GM18507 (cell line): ENCODE measurements at places on chromosomes 7 and 10.

- peak; percentile 30 for DNase-seq
Measured at GRCh38 chr10:127612-128432, 7.4 kb upstream of the ZMYND11 start.

GRCh38 chr7:22563032-22563501 lies 63.1 kb upstream of the STEAP1B start:
- no peak for DNase-seq

GRCh38 chr7:116226664-116227063 lies 16.3 kb downstream of the TES start:
- no peak for DNase-seq

DNA sequence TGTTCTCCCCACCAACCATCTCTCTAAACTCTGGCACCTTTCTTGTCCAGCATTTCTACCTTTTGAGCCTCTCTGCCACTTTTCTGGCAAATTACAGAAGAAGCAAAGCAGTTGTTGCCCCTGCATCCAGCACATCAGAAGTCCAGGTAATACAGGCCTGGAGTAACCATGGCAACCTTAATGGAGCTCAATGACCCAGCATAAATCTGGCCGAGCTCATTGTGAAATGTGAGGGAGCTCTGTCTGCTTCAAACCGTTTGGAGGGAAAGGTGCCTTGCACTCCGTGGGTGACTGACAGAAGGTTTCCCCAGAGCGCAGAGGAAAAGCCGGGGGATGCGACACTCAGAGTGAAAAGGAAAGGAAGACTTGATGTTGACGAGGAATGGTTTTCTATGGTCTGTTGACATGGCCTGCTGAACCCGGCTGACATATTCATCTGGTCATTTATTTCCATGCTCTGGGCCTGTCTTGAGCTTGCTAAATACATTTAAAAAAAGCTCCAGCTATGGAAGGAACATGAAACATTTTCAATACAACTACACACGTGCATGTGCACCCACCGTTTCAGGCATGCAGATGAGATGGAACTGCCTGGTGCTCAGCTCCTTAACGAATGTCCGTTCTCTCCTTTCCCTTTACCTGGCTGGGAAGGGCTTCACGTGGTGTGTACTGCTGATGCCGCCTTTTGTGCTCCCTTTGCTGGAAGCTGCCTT lies 74.9 kb downstream of the ADRA2A start:
- DNase-seq: no peak

- DNase-seq: peak; percentile 8
Measured at GRCh38 chr7:28509251-28510025, 97.1 kb downstream of the CREB5 start.

DNA sequence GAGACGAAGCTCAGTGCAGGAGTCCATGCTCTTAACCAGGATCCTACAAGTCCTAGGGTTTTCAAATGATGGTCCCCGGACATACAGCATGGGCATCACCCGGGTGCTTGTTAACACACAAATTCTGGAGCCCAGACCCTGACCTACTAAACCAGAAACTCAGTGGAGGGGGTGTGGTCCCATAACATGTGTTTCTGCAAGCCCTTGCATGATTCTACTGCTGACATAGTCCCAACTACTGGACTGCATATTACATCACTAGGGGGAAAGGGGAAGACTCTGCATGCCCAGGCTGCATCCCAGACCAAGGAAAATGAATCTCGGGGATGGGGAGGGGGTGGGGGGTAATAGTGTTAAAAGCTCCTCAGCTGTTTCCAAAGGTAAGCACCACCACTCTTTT lies 40.3 kb downstream of the GRB10 start:
- no peak for DNase-seq

DNA sequence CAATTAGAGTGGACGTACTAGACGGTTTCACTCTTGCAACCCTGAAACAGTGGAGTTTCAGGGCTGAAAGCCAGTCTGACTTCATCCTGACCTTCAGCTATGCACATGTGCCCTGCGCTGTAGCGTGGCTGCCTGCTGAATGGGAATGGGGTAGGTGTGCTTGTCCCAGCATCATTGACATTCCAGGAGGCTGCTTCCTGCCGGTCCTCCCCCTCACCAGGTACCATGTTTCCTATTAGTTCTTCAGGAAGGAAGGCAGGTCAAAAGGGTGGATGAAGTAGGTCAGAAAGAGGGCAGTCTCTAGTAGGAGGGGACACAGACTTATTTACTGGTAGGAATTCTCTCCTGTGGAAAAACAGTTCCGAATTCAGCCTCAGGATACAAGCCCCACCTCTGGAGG lies 551.8 kb upstream of the GALNT17 start:
- no peak for DNase-seq

DNA sequence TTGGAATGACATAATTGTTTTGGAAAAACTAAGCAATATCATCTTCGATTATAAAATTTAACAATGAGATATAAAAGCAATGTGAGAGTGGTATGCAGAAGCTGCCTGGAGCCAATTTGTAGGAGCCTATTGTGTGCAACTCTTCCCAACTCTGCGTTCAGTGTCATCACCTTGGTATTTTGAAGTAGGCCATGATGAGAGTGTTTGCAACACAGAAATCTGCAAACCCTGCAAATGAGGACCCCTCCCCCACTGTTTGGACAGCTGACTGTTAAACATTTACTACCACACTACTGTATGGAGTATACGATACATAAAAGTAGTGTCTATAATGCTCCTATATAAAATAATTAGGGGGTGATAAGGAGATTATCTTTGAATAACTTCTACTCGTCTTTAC lies 531.3 kb downstream of the ATRNL1 start:
- DNase-seq: no peak

GRCh38 chr7:85014936-85015660 lies 171.8 kb downstream of the SEMA3D start:
- DNase-seq: no peak

DNA sequence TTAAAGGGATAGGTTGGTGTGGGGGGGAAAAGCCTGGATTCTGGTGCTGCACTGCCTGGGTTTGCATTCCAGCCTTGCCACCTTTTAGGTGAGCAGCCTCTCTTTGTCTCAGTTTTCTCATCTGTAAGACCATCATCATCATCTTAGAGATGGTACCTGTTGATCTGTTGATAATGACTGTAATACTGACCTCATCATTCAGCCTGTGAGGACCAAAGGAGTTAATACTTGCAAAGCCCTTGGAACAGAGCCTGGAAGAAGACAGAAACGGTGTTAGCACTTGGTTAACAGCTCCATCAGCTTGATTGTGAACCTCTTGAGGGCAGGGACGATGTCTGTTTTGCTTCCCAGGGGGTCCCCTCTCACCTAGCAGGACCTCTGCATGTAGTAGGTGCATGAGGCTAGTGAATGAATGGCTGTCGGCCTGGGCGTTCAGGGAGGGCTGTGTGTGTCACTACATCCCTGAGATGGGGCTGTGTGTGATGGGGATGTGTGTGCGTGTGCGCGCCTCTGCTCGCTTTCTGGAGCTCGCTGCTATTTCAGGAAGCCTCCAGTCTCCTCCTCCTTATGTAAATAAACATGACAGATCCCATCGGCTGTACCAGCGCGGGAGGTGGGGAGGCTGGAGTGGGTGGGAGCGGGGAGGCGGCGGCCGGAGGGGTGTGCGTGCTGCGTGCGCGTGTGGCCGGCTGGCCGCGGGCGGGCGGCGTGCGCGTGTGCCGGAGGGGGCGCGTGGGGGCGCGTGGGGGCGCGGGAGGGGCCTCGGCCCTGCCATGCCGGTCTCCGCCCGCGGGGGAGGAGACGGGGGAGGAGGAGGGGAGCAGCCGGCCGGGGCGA lies 61.2 kb downstream of the NEURL1 start:
- no peak for DNase-seq

- no peak for DNase-seq
Measured at GRCh38 chr10:43960477-43960876, 311.8 kb upstream of the ZNF32 start.

GRCh38 chr10:101889256-101890210 lies 45.9 kb upstream of the KCNIP2 start:
- DNase-seq: peak; percentile 35

DNA sequence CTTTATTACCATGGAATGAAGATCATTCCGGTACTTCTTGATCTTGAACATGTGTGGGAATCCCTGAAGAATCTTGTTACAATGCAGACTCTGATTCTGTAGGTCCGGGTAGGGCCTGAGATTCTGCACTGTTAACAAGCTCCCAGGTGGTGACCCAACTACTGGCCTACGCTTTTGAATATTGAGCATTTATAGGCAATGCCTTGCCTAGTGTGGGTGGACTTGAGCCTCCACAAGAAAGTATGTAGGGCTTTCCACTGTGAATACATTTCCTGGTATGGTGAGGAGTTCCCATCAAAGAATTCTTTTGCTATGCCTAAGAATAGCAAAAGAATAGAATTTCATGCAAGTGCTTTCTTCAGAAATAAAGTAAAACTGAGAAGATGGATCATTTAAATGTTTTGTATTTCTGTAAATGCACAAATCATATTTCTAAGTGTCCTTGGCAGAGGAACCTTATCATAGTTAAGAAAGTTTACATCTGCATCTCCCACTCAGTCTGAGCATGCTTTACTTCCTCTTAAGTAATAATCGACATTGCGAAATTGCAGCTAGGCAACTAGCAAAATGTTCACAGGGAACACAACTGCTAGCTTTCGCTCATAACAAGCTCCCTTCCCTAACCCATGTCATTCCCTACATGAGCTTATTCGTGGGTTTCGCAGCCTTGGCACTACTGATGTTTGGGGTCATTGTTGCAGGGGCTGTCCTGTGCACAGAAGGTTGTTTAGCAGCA lies 71.4 kb downstream of the AHR start:
- no peak for DNase-seq

DNA sequence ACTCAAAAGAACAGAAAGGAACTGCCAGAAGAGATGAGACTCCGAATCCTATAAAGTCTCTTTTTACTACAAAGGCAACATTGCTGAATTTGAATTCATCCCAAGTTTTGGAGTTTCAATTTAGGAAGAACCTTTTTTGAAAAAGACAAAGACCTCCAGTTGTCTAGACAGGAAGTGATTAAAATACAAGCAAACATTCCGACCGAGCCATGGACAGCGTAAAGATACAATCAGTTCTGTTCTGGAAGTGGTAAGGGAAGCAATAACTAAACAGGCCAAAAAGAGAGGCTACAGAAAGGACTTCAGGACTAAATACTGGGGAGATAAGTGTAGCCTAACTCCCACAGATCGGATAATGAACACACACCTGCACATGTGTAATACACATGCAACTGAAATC lies 101.0 kb downstream of the SMURF1 start:
- no peak for DNase-seq

- DNase-seq: no peak
Measured at GRCh38 chr7:152907042-152907761, 147.7 kb downstream of the ACTR3B start.

DNA sequence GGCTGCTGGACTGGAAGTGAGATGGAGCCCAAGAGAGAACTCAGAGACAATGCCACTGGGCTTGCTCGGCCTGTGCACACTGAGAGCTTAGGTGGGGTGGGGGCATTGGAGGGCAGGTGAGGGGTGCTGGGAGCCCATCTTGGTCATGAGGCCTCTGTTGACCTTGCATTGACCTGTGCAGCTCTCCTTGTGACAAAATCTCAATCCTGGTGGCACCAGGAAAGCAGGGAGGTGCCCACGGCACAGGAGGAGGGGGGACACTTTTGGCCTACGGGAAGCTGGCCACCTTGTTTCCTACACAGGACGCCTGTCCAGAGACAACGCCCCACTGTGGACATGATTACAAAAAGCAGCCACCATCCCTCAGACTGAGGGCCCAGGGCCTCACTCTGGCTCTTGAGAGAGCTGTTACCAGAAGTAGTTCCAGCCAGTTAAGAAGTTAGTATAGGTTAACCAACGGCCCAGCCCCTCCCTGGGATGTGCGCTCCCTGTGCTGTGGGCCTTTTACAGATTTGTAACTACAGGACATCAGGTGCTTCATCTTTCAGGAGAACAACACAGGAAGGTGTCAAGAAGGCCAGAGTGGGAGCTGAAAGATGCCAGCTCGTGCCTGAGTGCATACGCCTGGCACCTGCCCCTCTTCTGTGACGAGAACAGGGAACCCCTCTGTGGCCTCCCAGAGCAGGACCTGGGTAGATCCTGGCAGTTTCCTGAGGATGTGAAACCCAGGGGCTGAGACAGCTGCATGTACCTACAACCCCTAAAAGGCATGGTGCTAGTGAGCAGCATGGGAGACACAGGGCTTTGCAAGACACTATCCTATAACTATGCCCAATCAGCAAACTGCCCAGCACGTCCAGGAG lies 10.3 kb downstream of the PKD1L1 start:
- DNase-seq: peak; percentile 8
